ENCODE measurements at places on chromosomes 1 and 21. TPM values are rescaled to one million over a fixed set of nuclear protein-coding genes. Genes with fewer than 3 reads are reported as not detected.

Gene OR2L13
- polyA plus RNA-seq = not detected

- no peak for DNase-seq
Measured at GRCh38 chr1:226378071-226378470, 29.8 kb downstream of the PARP1 start.

DNA sequence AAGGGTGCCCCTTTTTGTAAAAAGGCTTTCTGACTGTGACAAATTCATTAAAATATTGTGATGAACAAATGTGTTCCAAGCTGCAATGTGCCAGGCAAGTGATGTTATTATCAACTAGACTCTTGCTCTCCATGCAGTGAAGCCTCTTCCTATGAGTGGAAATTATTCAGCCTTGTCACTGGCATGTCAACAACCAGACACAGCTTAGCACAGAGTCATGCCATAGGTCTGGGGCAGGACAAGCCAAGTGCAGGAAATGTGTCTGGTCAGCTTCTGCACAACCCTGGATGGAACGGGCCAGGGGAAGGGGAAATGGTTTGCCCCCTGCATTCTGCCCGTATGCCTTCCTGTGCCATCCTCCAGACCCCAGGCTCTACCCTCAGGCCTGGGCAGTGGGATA lies 27.4 kb upstream of the GJA5 start:
- no peak for DNase-seq

Gene RHD
- polyA plus RNA-seq = not detected

DNA sequence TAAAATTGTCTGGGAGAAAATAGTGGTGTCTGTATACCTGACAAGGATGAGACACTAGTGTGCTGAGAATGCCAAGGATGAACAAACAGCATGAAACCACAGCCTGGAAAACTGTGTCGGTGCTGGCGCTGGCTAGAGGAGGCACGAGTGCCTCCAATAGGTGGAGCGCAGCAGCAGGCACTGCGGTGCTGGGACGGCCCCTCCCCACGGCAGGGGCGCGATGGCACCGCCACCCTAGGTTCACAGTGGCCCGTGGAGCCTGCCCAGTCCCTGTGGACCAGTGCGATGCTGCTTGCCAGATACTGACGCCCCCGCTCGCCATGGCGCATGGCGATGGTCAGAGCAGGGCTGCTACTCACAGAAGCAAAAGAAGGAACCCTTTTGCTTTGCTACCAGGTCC lies 6.8 kb downstream of the CFAP410 start:
- no peak for DNase-seq

DNA sequence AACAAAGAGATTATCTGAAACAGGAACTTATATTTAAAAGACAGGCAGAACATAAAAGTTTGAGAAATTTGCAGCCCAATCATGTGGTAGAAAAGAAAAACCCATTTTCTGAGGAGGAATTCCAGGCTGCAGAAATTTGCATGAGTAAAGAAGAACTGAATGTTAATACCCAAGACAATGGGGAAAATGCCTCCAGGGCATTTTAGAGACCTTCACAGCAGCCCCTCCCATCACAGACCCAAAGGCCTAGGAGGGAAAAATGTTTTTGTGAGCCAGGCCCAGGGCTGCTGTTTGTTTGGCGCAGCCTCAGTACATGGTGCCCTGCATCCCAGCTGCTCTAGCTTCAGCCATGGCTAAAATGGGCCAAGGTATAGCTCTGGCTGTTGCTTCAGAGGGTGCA lies 554.3 kb upstream of the CHRM3 start:
- DNase-seq = no peak

- DNase-seq = peak; percentile 84
Measured at GRCh38 chr21:28805885-28806284, 186.8 kb downstream of the LTN1 start.

Gene PDE4B
- 13.8 TPM for polyA plus RNA-seq

DNA sequence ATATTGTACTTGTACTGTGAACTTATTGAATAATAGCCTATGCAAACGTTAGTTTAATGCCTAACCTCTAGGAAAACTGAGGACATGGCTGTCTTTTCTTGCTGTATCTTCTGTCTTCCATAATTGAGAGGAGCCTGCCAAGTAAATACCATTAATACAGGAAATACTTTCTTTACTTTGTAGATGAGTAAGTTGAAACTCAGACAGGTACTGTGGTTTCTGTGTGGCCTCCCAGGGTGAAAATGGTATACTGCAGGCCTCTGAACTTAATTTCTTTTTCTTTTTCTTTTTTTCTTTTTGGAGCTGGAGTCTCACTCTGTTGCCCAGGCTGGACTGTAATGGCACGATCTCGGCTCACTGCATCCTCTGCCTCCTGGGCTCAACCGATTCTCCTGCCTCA lies 208.8 kb upstream of the ADGRL4 start:
- DNase-seq = no peak

DNA sequence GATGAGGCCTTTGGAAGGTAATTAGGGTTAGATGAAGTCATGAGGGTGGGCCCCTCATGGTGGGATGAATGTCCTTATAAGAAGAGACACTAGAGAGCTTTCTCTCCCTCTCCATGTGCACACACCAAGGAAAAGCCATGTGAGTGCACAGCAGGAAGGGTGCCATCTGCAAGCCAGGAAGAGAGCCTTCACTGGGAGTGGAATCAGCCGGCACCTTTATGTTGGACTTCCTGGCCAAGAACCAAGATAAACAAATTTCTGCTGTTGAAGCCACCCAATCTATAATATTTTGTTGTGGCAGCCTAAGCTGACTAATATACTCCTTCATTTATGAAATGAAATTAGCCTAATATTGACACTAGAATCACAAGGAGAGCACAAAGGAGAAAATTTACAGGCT lies 38.2 kb upstream of the PKP1 start:
- DNase-seq = no peak

Gene CD46
- polyA plus RNA-seq = 148 TPM

Gene SPRR1B
- not detected for polyA plus RNA-seq

Gene MMP23B
- polyA plus RNA-seq = 4.9 TPM

GRCh38 chr1:115158181-115158580 lies 68.9 kb upstream of the TSPAN2 start:
- DNase-seq = no peak

GRCh38 chr1:7076117-7076516 lies 290.9 kb downstream of the CAMTA1 start:
- DNase-seq = no peak

GRCh38 chr1:14522077-14522925 lies 76.2 kb upstream of the KAZN start:
- no peak for DNase-seq

DNA sequence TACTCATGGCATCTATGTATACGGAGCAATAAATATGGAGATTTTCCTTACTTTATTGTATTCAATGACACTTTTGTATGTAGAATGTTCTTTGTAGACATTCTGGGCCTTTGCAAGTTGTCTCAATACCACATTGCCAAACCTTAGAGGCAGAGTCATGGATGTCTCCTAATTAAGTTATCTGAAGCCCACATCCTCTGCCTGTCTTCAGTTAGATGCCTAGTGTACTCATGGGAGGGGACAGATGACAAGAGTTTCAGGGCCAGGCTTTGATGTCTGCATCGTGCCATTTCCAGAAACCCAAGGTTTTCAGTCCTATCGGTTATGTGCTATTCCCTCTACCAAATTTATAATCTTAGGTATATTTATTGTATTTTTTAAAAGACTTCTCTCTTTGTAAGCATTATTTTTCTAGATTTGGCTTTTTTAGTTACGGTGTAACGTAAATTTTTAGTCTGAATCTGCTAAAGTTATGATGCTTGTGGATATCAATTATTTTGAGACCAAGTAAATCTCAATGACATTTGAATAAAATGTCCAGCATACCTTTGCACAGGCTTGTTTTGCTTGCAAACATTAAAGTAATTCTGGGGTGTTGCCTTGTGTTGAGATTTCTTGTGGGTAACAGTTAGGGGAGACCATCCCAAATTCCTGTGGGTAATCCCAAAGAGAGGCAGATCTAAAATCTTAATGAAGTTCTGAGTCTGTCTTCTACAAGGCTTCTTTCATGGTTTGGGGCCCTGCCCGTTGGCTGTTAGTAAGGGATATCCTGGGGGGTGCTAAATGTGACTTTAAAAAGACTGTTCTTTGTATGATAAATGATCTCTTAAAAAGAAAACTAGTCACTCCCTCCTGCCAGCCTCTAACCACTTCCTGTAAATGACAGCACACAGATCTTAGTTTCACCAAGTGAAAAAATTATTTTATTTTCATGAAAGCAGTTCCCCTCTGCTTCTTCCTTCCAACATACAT lies 8.0 kb upstream of the MACF1 start:
- no peak for DNase-seq

Gene WNT4
- not detected for polyA plus RNA-seq

DNA sequence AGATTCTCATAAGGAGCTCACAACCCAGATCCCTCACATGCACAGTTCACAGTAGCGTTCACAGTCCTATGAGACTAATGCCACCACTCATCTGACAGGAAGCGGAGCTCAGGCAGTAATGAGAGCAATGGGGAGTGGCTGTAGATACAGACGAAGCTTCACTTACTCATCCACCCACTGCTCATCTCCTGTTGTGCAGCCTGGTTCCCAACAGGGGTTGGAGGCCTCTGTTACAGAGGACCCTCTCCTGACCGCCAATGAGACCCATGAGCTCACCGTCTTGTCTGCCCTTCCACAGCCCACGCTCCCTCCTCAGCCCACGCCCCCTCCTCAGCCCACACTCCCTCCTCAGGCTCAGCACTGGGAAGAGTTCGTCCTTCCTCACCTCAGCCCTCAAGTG lies 39.6 kb downstream of the RSPH1 start:
- no peak for DNase-seq

GRCh38 chr1:228338521-228339051 lies 68.0 kb downstream of the TRIM11 start:
- DNase-seq = no peak

GRCh38 chr1:150210091-150210490 lies 25.8 kb downstream of the ANP32E start:
- DNase-seq = no peak

Gene S100A7A
- polyA plus RNA-seq = not detected

- no peak for DNase-seq
Measured at GRCh38 chr1:47452426-47452825, 14.6 kb downstream of the FOXD2 start.

- no peak for DNase-seq
Measured at GRCh38 chr1:200706111-200706814, 32.4 kb upstream of the CAMSAP2 start.

GRCh38 chr1:78683079-78683478 lies 33.4 kb downstream of the IFI44 start:
- DNase-seq = no peak

- no peak for DNase-seq
Measured at GRCh38 chr1:59631561-59632255, 183.0 kb upstream of the HOOK1 start.

Gene CHODL
- 0.05 TPM for polyA plus RNA-seq

- DNase-seq = no peak
Measured at GRCh38 chr1:228691926-228692325, 43.4 kb upstream of the RHOU start.

DNA sequence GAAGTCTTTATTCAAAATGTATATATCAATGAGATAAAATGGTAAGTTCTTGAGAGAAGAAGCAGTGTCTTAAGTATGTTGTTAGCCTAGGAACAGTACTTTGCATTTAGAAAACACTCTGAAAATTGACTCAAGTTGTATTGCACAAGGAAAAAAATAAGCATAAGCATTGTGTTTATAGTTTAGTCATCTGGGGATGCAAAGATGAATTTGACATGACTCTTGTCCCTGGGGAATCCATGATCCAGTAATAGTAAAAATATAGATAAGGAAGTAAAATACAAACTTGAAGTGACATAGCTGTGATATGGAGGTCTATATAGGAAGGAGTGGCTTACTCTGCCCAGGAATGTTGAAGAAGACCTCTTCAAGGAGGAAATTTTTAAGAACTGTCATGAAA lies 185.0 kb upstream of the PTBP2 start:
- no peak for DNase-seq

DNA sequence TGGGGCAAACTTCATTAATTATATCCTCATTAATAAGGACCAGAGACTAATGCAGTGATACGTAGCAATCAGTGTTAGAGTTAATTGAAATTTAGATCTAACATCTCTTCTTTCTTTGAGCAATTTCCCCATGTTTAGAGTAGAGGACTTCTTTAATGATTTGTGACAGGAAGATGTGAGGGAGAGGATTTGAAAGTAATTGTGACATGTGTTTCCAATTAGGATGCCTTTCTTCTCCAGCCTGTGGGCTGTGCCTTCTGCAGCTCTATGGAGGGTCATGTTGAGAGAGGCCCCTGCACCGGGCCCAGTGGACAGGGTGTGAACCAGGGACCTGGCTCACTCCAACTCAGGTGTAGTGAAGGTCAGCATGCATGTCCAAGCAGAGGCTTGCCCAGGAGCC lies 103.0 kb downstream of the GREM2 start:
- no peak for DNase-seq

DNA sequence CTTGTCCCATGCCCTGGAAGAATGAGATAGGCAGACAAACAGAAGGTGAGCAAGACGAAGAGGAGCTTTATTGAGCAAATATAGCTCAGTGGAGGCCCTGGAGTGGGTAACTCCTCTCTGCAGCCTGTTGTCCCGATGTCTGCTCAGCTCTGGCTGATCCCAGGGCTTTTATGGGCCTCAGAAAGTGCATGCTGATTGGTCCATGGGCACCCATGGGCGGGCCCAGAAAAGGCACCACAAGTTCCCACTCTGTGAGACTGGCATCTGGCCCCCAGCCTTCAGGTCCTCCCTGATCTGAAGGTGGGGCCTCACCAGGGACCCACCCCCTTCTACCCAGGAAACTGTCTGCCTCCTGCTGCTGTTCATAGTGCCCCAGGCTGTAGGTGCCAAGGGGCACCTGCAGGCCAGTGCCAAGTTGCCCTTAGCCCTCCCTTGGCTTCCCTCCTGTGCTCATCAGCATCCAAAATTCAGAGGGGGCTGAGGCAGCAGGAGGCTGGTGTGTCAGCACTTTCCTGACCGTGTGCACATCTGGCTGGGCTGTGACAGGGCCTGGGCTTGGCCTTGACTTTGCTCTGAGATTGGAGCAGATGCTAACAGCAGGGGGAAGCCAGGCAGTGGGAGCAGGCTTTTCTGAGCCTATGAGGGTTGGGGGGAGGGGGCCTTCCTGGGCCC lies 35.4 kb downstream of the ACTL8 start:
- DNase-seq = no peak

GRCh38 chr1:101167891-101168290 lies 68.9 kb upstream of the S1PR1 start:
- no peak for DNase-seq

Gene IL20
- polyA plus RNA-seq = not detected

Gene KCNQ4
- 0.04 TPM for polyA plus RNA-seq

DNA sequence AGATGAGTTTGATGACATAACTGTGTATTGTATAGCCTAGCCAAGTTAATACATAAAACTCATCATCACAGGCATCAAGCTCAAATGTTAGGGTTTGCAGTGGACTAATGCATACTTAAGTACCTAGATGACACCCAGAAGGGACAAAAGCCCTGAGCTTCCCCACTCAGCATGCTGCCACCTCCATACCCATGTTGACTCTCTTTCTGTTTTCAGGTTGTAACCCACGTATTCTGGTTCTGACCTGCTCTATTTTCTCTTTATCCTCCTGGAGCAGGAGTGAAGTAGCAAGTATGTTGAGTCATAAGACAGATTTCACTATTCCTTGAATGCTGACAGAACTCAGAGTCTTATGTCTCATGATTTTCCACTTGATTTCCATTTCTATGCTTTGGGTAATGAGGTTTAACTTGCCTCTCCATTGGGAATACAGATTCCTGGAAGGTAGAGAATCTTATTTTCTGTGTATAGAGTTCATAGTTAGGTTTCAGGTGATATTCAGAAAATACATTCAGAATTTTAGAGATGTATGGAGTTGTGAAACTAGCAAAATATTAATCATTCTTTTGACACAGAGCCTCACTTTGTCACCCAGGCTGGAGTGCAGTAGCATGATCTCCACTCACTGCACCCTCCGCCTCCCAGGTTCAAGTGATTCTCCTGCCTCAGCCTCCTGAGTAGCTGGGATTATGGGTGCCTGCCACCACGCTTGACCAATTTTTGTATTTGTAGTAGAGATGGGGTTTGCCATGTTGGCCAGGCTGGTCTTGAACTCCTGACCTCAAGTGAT lies 122.5 kb upstream of the KCNJ15 start:
- no peak for DNase-seq

All from AG04450 (cell line).